ENCODE measurements at places on chromosomes 7 and 10. TPM values are rescaled to one million over a fixed set of nuclear protein-coding genes. Genes with fewer than 3 reads are reported as not detected.

The BMPER gene
- not detected for total RNA-seq

The ATG9B gene
- 7.3 TPM for total RNA-seq

The ZNF316 gene
- 32.1 TPM for total RNA-seq

GRCh38 chr10:48884179-48885045 lies 55.2 kb downstream of the LRRC18 start:
- no peak for DNase-seq

GRCh38 chr7:132407764-132408163 lies 168.5 kb downstream of the PLXNA4 start:
- DNase-seq: no peak

- no peak for DNase-seq
Measured at GRCh38 chr7:35257251-35258124, 3.6 kb upstream of the TBX20 start.

DNA sequence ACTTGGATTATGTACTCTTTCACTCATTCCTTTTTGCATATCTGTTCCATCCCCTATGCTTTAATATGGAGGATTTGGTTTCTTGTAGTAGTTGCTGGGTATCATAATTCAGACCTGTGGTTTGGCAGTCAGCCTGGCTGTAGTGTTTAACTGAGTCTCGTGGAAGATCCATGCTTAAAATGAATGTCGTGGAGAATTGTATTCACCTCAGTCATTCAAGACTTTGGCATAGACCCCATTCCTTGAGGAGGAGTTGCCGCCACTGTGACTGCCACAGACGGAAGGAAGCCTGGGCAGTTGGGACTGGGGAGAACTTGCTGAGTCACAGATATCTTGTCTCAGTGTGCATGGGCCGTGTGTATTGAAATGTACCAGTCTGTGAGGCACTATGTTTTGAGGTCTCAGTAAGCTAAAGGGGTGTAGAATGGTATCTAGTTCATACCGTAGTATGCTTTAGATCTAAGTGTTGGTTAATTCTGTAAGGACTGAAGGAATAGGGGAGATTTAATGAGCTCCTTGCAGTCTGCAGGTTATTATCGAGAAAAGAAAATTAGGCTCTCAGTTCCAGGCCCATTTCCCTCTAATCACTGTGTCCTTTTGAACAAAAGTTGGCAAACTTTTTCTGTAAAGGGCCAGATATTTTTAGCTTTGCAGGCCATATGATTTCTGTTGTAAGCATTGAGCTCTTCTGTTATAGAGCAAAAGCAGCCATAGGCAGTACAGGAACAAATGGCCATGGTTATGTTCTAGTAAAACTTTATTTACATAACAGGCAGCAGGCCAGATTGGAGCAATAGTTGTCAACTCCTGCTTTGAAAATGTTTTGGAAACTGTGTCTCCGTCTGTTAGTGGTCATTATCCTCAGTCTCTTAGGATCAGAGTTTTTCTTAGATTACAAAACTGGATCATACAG lies 76.8 kb downstream of the TPST1 start:
- no peak for DNase-seq
